ENCODE measurements at places on chromosomes 7 and 10.

DNA sequence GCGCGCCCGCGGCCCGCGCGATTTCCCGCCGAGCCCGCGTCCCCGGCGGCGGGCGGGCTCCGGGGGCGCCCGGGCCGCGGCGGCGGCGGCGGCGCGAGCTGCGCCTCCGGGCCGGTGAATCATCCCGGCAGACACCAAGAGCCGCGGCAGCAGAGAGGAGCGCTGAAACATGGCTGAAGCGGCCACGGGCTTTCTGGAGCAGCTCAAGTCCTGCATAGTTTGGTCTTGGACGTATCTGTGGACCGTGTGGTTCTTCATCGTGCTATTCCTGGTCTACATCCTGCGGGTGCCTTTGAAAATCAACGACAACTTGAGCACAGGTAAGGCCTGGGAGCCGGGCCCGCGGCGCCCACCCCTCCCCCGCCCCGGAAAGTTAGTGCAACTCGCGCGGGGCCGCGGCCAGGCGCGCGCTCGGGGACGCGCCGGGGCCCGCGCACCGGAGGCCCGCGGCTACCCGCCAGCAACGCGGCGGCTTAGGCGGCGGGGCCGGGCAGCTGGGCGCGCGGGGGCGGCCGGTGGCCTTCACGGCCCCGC is at the start of gene ST7:
Gene ST7 (plus strand): TSS at position 130 of the 534 bp plus-strand sequence. CDS start 40 bp downstream, at position 170.
- peak; percentile 75 for DNase-seq

DNA sequence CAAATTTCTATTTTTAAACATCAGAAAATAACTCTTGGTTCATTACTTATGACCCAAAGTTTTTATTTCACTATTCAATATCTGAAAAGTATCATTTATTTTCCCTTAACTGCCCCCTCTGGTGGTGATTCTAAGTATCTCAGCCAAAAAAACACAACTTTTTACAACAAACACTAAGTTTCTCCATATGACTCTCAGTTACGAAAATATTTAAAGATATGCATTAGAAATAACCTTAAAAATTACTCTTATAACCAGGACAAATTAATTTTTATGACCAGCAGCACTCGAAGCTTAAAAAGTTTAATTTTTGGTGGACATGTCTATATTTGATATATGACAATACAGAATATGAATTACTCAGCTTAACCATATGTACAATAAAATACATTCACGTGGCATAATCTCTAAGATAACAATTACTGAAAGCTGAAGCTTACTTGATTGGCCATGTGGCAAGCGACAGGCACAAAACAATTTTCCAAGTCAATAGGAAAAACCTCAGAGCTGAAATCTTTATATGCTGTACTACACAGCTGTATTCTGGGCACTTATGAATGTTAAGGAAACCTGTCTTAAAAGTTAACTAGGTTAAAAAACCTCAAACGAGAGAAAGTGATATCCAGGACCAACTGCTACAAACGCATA is 2.3 kb downstream of the HNRNPA2B1 start:
- peak; percentile 45 for DNase-seq

GRCh38 chr10:14880229-14880628 is 1.6 kb downstream of the SUV39H2 start:
- DNase-seq: peak; percentile 6

DNA sequence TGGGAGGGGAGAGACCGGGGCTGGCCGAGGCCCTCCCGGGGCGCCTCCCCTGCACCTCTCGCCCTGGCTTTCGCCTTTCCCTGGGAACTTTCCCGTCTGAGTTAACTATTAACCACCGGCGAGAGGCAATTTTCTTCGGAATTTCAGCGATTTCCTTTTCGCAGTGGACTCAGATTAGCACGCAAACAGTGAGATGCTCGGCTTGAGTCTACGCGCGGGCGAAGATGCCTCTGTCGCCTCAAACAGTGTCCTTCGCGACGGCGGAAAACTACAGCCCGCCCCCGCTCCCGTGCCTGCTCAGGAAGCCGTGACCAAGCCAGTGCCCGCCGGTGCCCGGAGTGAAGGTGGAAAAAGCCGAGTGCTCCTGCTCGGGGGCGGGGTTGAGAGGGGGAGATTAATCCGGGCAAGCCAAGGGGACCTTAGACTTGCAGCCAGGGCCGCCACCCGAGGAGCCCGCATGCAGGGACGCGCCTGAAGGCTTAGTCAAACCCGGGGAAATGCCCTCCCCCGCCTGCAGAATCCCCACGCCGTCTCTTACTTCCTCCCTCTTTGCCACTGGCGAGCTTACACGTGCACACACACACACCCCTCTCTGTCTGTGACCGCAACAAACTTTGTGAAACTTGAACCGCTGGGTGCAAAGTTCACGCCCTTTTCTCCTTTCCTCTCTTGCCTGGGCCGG is 14.5 kb upstream of the PAX2 start:
- peak; percentile 53 for DNase-seq

DNA sequence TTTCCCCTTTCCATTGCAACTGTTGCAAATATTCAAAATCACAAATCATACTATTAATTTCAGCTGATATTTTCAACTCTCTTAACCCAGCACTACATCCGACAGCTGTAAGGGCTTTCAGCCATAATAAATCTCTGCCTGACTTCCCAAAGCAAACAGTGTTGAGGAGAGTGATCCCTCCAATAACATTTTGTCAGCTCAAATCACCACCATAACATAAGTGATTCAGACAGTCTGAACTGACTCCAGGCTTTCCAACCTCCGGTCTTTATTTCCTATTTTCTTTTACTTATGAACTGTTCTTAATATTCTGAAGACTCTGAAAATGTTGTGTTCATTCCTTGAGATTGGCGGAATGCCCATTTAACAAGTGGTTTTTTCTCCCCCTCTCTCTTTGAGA is 1085.9 kb downstream of the GATA3 start:
- DNase-seq: no peak

- DNase-seq: no peak
Measured at GRCh38 chr7:38934536-38934935, 25.5 kb upstream of the VPS41 start.

DNA sequence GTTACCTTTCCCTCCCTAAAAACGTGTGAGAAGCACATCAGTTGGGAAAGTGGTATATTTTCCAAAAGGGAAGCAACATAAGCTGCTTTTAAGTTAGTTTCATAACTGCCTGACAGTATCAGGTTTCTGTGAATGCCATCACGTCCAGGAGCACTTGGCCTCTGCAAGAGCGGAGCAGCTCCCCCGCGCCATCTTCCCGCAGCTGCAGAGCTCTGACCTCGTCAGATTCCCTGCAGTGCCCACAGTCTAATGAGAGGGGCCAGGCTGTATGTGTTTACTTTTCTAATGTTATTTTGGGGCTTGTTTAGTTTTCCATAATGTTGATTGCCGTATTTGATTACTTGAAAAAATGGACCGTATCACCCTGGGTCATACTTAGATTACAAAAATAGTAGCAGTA is 74.2 kb downstream of the MGMT start:
- DNase-seq: no peak
